ENCODE measurements at places on chromosomes 6 and 20.

DNA sequence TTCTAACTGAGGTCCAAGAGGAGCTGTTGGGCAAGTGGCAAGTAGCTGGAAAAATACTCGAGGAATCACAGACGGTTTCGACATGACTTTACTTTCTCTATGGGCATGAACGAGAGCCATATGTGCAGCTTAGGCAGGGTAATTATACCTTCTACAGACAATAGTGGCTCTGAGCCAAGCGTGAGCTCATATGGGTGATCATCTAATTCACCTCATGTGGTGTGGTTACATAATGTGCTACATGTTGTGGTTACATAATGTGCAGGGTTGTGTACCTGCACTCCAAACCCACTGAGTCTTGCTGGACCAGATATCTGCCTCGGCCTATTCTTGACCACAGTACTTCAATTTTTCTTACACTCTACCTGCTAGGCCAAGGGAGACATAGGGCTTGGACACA, 771.7 kb upstream of the EYS start:
- DNase-seq: no peak

DNA sequence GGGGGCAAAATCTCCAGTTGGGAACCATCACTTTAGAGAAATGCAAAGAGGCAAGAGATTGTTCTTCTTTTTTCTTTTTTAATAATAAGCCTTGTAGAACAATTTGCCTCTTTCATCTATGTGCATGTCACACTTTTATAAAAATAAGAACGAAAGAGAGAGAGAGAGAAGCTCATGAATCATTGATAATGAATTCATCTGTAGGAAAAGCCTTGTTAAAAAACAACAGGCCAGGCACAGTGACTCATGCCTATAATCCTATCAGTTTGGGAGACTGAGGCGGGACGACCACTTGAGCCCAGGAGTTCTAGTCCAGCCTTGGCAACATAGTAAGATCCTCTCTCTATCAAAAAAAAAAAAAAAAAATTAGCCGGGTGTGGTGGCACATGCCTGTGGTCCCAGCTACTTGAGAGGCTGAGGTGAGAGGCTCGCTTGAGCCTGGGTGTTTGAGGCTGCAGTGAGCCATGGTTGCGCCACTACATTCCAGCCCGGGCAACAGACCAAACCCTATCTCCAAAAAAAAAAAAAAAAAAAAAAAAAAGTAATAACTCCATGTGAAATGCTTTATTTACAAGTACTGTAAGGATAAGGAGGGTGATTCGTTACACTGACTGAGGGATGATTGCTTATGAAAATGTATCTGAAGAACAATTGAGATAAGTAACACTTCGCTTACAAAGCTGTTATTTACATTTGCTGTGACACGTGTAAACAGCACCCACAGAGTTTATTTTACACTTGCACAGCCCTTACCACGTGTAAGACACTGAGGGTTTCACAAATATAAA, 6.0 kb downstream of the CCN5 start:
- DNase-seq: peak; percentile 31

- DNase-seq: no peak
Observed at GRCh38 chr20:16846006-16846405, 97.8 kb downstream of the OTOR start.

- no peak for DNase-seq
Observed at GRCh38 chr6:157531169-157531985, 150.4 kb downstream of the ZDHHC14 start.

- DNase-seq: no peak
Observed at GRCh38 chr6:100979267-100979666, 98.1 kb upstream of the ASCC3 start.

GRCh38 chr6:166743406-166744222, 116.6 kb upstream of the RPS6KA2 start:
- DNase-seq: no peak

Measured in immature natural killer cell (primary cell).